ENCODE measurements at places on chromosomes 12 and 14.

DNA sequence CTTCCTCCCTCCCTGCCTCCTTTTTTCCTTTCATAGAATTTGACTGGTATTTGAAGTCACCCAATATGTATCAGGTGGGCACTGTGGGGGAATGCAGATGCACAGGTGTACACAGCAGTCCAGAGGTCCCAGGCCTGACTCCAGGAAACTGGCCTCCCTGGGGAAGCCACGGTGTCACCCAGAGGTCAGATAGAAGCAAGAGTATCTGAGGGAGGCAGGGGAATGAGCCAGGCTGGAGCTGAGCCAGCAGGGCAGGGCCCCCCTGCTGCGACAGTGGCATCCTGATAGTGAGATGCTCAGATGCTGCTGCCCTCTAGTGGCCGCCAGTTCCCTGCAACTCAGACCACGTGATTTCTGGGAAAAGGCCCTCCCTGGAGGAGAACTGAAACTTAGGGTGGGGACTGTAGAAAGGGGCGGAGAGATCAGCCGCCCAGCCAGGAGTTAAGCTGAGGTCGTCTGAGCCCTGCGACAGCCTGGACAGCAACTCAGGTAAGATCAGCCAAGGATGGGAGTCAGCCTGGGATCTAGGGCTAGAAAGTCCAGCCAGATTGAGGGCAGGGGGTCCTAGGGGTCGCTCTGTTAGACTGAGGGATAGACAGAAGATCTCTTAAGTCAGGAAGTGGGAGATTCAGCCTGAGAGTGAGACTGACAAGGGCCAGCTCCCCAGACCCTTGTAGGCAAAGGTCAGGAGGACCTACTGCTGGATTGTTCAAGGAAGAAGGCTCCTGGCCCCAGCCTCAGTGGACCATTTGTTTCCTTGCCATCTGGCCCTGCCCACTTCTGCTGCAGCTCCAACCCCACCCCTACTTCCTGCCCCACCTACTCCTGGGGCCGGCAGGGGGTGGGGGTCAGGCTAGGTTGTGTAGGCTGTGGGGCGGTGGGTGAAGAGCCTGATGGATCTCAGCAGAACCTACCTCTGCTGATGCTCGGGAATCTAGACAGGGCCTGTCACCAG is at the start of gene IRF9:
Gene IRF9 (plus strand): TSS at position 416 of the 955 bp plus-strand sequence. CDS start 880 bp downstream, outside the sequence.
- peak; percentile 90 for DNase-seq

- DNase-seq, result no peak
Measured at GRCh38 chr12:40953076-40953475, 235.0 kb upstream of the PDZRN4 start.

GRCh38 chr14:75088566-75089373 is 19.3 kb downstream of the ZC2HC1C start:
- DNase-seq, result no peak

- DNase-seq, result no peak
Measured at GRCh38 chr12:4472046-4472445, 26.4 kb upstream of the FGF6 start.

DNA sequence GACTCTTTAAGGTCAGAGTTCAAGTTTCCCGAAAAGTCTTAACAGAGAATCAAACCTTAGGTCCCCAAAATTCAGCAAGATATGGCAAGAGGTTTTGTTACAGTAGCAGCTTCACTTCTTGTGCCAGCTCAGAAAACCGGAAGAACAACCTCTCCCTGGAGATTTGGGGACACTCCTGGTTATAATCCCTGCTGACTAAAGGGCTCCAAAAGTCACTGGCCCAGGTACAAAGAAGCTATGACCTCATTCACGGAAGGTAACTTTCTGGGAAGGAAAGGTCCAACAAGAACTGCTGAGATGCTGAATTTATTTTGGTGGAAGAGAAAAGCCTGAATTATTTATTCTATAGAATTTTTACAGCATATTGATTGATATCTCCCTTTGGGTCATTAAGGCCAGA is 55.6 kb upstream of the DIO2 start:
- DNase-seq, result no peak

DNA sequence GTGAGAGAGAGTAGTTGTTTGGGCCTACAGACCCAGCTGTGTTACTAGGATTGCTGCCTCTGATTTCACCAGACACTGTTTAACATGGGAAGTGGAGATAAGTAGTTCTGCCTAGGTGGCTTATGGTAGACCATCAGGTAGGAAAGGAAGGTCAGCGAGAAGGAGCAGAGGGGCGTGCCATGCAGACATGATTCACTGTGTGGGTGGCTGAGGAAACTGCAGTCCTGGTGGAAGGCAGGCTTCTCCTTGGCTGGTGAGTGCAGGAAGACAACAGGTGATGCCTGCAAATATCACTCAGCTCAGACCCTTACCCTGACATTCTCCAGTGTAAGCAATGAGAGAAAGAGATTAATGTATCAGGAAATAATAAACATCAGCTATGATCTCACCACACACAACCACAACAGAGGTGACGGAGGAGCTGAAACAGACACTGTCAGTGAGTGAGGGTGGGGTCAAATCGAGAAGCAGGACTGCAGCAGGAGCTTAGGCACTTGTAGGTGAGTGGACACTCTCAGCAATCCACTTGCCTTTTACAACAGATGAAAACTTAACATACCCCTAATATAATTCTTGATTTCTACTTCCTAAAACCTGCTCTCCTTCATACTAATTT is 2.1 kb upstream of the PRR4 start:
- no peak for DNase-seq

DNA sequence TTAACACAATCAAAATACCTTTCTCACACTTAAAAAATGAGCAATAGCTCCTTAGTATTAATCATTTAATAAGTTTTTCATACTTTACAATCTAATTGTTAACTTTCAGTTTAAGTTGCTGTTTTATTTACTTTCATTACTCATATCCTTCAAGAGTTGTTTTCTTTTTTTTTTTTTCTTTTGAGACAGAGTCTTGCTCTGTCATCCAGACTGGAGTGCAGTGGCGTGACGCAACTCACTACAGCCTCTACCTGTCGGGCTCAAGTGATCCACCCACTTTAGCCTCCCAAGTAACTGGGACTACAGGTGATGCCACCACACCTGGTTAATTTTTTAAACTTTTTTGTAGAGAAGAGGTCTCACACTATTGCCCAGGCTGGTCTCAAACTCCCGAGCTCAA is 16.1 kb downstream of the ZBTB1 start:
- DNase-seq, result no peak

GRCh38 chr14:29390081-29390832 is 537.4 kb downstream of the PRKD1 start:
- DNase-seq, result no peak

DNA sequence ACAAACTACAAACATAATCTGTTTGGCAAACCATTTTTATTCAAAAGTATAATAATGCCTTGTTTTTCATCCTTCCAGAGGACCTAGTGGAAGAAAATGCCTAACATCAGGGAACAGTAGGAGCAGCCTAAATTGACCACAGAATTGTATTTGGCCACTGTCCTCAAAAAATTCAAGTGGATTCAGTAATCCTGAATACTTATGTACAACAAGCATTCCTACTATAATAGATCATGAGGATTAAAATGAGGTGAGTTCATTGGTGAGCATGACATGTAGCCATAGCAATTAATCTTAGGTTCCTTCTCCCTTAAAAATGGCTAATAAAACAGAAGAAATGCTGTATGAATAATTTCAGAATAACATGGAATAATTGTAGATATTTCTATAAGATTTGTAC is 209.3 kb downstream of the DAD1 start:
- DNase-seq, result no peak

GRCh38 chr14:82422230-82422629 is 888.6 kb upstream of the SEL1L start:
- DNase-seq, result no peak

DNA sequence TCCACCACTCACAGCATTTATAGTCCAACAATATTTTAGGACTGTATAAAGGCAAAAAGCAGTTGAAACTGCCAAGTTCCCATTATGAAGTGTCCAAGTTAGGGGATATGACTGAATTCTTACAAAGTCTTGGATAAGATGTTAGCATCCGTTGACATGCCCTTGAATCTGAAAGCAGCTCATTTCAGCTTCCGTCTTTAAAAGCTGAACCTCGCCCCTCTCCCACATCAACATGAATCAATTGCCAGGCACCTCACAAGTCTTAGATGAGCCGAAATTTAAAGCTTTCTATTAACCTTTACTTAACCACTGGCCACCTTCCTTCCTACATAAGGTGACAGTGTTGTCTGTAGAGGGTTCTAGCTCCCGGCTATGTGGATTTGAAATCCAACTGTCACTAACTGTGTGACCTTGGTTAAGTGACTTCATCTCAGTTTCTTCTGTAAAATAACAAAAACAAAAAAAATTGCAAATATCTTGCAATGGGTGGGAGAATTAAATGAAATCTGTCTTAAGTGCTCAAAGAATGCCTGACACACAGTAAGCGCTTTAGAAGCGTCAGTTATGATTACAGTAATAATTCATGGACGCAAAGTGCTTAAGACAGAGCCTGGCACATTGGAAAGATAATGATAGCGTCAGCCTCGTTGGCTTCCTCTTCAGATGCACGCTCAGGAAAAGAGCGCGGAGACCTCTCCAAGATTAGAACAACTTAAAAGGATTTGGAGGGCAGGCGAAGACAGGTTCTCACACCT is 1.2 kb downstream of the PPP1CC start:
- DNase-seq, result no peak

DNA sequence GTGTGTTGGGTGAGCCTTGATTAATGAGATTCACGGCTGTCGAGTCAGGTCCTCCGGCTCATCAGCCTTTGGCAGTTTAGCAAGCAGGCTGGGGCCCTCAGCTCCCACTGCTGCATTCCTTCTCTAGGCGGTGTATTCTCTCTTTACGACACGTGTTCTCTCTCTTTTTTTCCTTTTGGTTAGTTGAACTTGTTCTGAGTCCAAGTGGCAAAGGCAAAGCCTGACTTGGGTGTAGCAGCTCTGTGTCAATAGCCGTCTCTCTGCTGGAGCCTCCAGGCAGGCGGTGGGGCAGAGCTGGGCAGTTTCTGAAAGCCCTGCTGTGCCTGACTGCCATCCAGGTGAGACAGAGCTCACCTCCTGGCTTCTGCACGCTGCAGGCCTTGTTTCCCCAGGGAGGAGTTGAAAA is 46.6 kb downstream of the SUSD6 start:
- DNase-seq, result no peak

DNA sequence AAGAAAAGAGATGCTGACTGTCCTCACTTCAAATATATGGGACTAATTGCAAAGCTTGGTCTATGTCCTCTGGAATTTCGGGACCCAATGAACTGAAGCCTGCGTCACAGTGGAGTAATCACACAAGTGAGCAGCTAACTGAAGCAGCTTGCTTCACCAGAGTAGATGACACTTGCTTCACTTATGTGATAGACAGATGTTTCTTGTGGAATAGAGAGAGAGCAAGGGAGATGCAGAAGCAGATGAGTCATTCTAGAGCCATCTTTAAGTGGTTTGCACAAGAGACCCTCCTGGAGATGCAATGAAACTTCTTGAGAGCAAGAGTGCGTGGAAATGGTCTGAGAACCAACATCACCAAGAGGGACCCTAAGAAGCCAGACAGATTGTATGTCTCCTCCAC is 1537.1 kb upstream of the FLRT2 start:
- DNase-seq, result no peak

DNA sequence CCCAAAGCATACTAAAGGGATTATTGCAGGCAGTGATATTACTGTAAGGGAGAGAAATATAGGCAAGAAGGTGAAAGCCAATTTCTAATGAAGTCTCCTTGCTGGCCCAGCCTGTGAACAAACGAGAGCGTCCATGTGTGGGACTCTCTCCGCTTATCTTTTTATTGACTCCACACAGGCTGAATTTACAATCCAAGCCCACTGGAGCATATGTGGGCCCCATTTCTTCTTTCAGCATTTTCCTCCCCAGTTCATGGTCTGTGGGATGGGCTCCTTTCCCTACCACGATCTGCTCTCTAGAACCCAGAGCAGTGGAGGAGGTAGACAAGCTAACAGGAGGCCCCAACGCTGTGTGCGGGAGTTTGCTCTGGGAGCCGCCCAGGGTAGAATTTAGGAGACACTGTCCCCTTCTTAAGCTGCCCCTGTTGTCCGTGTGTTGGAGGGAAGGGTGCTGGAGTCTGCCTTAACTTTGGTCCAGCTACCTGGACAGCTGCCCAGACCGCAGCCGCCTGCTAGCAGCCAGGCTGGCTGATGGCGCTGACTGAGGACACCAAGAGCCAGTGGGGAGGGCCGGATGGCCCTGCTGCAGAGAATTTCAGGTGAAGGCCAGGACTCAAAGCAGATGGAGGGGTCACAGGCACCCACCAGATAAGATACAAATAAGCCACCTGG is 3.2 kb upstream of the HOXC11 start:
- DNase-seq, result no peak

DNA sequence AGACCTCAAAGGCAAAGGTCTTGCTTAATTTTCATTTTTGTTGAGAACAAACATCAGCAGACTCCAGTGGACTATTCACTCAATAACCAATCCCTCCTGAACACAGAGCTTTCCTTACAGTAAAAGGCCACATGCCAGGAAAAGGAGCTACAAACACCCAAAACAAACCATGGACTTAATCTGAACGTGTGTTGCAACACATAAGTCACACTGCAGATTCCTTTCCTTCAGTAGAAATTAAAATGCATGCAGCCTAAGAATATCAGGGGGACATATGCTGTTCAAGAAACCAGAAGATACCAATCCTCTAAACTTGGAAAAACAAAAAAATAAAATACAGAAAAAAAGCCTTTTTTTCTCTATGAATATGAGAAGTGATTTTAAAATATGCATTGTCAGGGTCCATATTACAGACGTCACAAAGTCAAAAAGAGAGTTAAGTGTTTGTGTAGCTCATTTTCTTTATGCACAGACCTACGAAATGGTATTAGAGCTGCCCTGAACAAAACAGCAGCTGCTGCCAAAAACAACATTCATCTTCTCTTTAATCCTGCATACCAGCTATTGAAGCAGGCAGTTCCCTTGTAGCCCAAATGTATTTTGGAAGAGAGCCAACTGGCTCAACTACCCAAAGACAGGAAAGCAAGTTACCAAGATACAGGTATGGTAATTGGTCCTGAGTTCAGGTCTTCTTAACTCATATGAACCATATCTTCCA is 26.2 kb downstream of the KITLG start:
- DNase-seq, result no peak

GRCh38 chr12:132432721-132433577 is 57.0 kb upstream of the FBRSL1 start:
- no peak for DNase-seq

DNA sequence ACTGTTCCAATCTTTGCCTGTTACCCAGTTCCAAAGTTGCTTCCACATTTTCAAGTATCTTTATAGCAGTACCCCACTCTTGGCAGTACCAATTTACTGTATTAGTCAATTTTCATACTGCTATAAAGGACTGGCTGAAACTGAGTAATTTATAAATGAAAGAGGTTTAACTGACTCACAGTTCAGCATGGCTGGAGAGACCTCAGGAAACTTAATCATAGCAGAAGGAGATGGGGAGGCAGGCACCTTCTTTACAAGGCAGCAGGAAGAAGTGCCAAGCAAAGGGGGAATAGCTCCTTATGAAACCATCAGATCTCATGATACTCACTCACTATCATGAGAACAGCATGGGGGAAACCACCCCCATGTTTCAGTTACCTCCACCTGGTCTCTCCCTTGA is 215.0 kb downstream of the SNAPC1 start:
- no peak for DNase-seq

GRCh38 chr12:94640134-94640928 is 10.0 kb downstream of the TMCC3 start:
- no peak for DNase-seq

Measured in activated B cell treated with CpG ODN at 0.5 μM for 24 hours (primary cell).